Osteoblast (primary cell): ENCODE measurements at places on chromosomes 2 and 18. TPM values are rescaled to one million over a fixed set of nuclear protein-coding genes. Genes with fewer than 3 reads are reported as not detected.

CRYBA2 gene
- total RNA-seq, result not detected in 2 replicates

BCS1L gene
- total RNA-seq, result 16.6 and 21.2 TPM in 2 replicates

- no peak for DNase-seq
These were observed 445.1 kb upstream of the TRIB2 start for GRCh38 chr2:12271589-12271984.

RFX8 gene
- total RNA-seq, result 7.6 and 10.0 TPM in 2 replicates

ADAM23 gene
- under 0.01 and 0.29 TPM in 2 replicates for total RNA-seq

DNA sequence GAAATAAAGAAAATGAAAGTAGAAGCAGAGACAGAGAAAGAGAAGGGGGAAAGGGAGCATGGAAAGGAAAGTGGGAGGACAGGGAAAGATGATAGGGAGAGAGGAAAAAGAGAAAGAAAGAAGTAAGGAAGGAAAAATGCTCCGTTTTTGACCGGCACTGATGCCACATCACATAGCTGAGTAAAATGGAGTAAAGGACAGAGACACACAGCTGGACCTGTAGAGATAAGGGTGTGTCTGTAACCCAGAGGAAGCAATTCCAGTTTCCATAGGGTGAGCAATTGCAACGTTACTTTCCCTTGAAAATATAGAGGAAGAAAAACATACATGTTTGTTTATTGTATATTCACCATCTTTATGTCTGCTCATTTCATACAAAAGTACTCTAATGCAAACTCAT is 1866.9 kb upstream of the PIK3C3 start:
- no peak for DNase-seq

DNA sequence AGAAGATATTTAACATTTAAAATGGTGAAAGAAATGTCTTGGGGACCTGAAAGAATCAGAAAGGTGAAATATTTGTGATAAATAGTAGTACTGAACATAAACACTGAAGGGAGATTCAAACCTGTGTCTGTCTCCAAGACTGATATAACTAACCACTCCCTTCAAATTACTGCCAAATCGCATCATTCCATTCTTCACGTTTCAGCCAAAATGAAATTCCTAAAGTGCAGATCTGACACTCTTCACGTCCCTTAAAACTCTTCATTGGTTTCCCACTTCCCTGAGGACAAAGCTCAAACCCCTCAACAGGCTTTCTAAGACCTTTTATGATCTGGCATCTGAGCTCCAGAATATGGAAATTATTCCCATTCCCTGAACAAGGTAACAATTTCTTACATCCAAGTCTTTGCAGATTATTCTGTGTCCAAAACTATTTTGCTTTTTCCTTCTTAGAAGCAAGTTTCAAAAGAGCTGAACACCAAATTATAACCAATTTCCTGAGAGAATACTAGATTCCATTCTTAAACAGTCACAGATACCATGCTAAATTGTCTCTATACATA is 18.9 kb downstream of the SLC8A1 start:
- DNase-seq, result no peak

DNA sequence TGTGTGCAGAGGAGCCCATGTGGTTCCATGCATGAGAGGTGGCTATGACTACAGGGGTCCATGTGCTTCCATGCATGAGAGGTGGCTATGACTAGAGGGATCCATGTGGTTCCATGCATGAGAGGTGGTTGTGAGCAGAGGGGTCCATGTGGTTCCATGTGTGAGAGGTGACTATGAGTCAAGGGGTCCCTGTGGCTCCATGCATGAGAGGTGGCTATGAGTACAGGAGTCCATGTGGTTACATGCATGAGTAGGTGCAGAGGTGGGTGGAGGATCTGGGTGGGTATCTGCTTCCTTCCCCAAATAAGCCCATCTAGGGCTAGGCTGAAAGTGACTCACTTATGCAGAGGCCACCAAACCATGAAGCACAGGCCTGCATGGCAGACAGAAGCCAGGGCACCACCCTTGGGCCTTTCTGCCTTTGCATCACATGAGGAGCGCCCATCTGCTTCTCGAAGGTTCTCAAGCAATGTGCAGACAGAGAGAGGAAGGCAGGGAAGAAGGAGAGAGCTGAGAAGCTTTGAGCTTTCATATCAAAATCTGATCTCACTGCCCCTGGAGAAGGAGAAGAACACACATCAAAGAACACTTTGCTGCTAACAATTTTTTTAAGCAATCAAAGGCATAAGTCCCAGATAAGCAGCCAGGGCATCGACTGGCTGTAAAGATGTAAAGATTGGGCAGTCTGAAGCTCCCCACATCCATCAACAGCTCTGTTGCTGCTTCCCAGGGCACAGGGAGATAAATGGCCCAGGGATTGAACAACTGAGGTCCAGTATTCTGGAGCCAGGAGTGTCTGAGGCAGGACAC is 137.6 kb downstream of the TNS1 start:
- DNase-seq, result peak; percentile 57

GRCh38 chr18:26482569-26482968 is 65.8 kb downstream of the KCTD1 start:
- no peak for DNase-seq

DNA sequence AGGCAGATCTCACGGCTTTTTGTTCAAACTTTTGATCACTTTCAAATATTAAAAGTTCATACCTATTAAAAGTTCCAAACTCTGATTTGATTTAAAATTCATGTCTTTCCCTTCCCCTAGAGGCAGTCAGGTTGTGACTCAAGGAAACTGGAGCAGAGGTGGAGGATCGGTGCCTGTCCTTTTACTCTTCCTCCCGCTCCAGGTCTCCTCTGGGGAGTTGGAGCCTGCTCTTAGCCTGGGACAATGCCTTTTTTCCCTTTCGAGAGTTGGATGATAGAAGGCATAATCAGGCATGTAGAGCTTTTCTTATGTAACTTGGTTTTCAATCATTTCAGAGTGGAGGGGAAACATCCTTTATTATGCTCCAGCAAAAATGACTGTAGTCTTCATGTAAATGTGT is 1706.1 kb upstream of the CELF4 start:
- DNase-seq, result no peak

DNA sequence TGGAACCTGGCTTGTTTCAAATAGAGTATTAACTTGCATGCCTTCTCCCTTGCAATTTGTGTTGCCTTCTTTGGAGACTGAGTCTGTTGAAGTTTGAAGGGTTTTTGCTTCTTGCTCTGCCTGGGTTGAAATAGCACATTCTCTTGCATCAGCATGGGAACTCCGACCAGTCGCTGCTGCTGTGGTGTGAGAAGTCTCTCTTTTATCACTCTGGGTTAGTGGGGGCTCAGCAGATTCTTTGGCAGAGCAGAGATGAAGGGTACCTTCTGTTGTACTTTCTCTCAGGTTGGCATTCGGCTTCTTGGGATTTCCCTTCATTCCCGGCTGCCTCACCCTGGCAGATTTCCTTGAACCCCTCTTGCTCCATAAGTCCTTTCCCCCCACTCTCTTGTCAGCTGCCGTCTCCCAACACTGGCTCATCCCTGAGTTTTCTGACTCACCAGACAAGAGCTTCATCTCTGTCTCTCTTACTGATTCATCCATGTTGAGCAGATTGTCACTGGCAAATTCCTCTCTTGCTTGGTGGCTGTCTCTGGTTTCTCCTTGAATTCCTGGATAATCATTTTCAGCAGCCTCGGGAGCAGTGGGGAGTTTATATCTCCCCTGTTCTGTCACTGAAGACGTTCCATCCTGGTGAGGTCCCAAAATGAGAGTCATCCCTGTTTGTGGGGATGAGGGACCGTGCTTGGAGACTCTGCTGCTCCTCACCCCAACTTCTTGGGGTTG is 49.9 kb downstream of the ALPK2 start:
- peak; percentile 72 for DNase-seq

GRCh38 chr2:72794572-72794971 is 31.3 kb downstream of the EXOC6B start:
- DNase-seq, result peak; percentile 29

DNA sequence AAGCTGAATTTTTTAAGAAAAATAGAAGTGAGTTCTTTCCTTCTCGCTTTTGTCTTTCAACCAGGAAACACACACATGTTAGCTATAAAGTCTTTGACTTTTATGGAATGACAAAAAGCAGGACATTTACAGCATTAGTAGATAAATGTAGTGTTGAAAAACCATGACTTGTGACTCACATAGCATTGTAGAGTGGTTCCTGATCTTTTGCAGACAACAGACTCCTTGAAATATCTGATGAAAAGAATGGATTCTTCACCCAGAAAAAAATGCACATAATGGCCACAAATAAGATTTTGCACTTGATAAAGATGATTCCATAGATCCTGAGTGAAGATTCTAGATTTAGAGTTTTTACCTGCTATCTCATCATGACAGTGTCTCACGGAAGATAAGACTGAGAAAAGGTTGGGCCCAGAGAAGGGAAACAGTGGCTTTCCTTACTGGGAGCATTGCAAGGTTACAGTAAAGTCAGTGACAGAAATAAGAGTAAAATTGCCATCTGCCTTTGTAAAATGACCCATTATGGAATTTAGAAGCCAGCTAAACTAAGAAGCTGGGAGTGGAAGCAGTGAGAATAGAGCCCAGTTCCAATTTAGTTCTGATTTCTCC is 14.0 kb downstream of the SMARCAL1 start:
- DNase-seq, result no peak

GRCh38 chr2:27566628-27567027 is 16.2 kb upstream of the ZNF512 start:
- peak; percentile 89 for DNase-seq

DNA sequence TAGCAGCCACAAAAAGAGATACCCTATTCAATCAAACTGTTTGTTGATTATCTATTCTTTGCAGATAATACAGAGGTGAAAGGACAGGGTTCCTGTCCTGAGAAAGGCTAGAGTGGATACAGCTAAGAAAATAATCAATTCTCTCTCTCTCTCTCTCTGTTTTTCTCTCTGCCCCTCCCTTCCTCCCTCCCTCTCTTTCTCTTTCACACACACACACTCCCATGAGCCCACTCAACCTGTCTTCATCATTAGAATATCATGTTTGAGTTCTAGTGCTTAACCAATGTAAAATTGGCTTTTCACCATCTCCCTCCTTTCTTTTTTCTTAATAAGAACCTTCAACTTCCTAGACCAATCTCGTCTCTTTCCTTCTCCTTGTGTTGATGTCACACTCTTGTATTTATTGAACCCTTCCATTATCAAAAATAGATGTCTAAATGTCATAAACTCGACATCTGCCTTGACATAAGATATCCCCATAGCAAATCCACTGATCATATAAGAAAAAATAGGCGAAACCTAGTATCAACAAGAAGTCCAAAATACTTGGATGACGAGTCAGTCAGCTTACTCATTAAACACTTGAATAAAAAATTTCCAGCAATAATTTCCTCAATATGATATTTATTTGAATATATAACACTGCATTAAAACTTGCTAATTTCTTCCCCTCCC is 42.8 kb upstream of the CYTIP start:
- DNase-seq, result no peak

- no peak for DNase-seq
These were observed 5.2 kb upstream of the NDUFV2 start for GRCh38 chr18:9097349-9097748.

- DNase-seq, result no peak
These were observed 119.5 kb downstream of the ACTR3 start for GRCh38 chr2:114009205-114009944.

- peak; percentile 76 for DNase-seq
These were observed 105.4 kb downstream of the INHBB start for GRCh38 chr2:120451334-120451733.

ATF2 gene
- total RNA-seq, result 80.7 and 81.3 TPM in 2 replicates

GRCh38 chr2:50851886-50852285 is 180.0 kb downstream of the NRXN1 start:
- DNase-seq, result no peak

- no peak for DNase-seq
These were observed 50.0 kb upstream of the DSG1 start for GRCh38 chr18:31267823-31268481.

- no peak for DNase-seq
These were observed 298.4 kb upstream of the MMADHC start for GRCh38 chr2:149885946-149886345.

DNA sequence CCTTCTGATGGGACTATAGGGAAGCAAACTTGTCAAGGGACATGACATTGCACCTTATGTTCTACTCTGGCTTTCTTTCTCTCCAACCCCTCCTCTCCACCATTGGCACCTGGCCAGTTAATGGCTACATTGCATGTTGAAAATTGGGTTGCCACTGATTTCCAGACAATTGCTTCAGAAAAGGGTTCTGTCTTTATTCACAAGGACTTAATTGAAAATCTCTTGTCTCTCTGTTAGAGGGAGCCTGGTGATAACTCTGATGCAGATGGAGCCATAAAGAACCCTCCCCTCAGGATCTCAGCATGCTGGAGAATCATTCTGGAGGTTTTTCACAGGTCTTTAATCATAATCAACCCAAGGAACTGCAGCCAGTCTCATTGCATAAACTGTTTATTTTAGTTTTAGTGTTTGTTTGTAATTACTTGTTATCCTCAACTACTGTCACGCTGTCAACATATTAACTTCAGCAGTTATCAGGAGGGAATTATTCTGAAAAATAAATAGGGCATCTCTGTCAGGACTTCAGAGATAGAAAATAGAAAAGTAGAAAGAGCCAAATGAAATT is 316.8 kb downstream of the RIT2 start:
- DNase-seq, result no peak

PSMD1 gene
- total RNA-seq, result 112 TPM in 2 replicates

DNA sequence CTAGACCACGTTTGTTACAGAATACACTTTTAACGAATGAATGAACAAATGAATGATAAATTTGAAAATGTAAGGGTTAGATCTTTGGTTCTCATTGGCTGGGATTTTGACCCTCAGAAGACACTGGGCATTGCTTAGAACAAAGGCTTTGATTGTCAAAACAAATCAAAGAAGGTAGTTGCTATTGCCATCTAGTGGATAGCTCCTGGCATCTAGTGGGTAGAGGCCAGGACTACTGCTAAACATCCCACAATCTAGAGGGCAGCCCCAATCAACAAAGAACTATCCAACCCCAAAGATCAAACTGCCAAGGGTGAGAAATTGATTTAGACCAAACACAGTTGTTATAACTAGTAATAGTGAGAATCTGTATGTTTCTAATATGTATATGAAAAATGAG is 552.3 kb downstream of the KCNJ3 start:
- DNase-seq, result no peak

OXER1 gene
- total RNA-seq, result 0.29 TPM in 1 of 2 replicates, not detected in the other

ZNF385B gene
- 0.29 and 1.1 TPM in 2 replicates for total RNA-seq

CROCC2 gene
- under 0.01 TPM in 2 replicates for total RNA-seq
